ENCODE measurements at places on chromosomes 2 and 18. TPM values are rescaled to one million over a fixed set of nuclear protein-coding genes. Genes with fewer than 3 reads are reported as not detected.

CABYR gene
- total RNA-seq = 2.5 TPM

COL4A4 gene
- not detected for total RNA-seq

ARHGEF33 gene
- not detected for total RNA-seq

PDCD1 gene
- total RNA-seq = not detected

EGR4 gene
- total RNA-seq = not detected

CREG2 gene
- 0.03 TPM for total RNA-seq

CCBE1 gene
- total RNA-seq = 0.29 TPM

CFAP210 gene
- total RNA-seq = not detected
